ENCODE measurements at places on chromosomes 11 and 22. TPM values are rescaled to one million over a fixed set of nuclear protein-coding genes. Genes with fewer than 3 reads are reported as not detected.
A peak's percentile ranks its signal among the peaks of the same experiment; 100 is the strongest.

PLA2G3 gene
- total RNA-seq, result not detected

GRCh38 chr11:115425816-115426215 lies 78.4 kb downstream of the CADM1 start:
- DNase-seq, result no peak

GRCh38 chr22:32396746-32397145 lies 15.3 kb downstream of the RTCB start:
- no peak for DNase-seq

CTSF gene
- total RNA-seq, result 6.3 TPM

SCUBE1 gene
- not detected for total RNA-seq

DNA sequence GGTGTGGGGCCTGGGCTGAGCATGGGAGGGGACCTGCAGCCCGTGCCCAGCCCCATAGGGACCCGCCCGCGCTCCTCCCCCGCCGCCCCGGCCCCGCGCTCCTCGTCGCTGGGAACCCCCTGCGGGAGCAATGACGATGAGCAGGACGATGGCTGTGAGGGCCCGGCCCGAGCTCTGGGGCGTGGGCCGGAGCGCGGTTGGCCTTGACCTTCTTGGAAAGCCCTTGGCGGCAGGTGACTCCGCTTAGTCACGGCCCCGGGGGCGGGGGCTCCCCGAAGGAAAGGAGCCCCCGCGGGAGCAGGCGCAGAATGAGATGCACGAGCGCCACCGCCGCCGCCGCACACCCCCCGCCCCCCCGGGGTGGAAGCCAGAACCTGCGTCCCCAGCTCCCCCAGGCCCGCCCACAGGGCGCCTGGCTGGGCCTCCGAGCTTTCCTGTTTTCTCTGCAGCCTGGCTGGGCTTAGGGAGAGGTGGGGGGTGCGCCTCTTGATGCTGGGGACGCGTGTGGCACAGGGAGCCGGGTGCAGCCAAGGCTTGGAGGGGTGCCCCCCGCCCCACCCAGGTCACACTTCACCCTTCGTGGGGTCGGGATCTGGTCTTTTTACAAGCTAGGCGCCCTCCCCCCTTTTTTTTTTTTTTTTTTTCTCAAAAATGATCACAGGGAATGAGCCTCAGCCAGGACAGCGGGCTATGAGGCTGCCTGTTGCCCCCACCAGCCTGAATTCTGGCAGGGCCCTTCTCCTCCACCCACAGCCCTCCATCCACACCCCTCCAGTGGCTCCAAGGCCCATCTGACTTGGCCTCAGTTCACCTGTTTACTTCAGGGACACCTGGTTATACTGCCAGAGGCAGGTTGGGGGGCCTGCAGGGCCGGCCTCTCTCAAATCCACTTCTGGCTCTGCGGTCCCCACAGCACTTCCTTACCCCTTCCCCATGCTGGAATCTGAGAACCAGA lies 17.9 kb downstream of the CRELD2 start:
- DNase-seq, result peak; percentile 99

SLC17A6 gene
- total RNA-seq, result not detected

- DNase-seq, result no peak
Measured at GRCh38 chr22:27382947-27383346, 418.6 kb downstream of the MN1 start.

DNA sequence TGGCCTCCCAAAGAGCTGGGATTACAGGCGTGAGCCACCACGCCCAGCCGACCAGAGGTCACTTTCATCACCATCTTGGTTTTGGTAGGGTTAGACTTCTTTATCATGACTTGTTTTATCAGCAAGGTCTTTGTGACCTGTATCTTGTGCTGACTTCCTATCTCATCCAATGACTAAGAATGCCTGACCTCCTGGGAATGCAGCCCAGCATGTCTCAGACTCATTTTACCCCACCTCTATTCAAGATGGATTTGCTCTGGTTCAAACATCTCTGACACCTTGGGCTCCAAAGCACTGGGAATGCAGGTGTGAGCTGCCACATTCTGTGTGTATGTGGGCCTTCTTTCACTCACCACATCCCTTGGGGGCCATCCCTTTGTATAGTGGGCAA lies 5.1 kb upstream of the TALDO1 start:
- DNase-seq, result no peak

CARD16 gene
- 10.8 TPM for total RNA-seq

DNA sequence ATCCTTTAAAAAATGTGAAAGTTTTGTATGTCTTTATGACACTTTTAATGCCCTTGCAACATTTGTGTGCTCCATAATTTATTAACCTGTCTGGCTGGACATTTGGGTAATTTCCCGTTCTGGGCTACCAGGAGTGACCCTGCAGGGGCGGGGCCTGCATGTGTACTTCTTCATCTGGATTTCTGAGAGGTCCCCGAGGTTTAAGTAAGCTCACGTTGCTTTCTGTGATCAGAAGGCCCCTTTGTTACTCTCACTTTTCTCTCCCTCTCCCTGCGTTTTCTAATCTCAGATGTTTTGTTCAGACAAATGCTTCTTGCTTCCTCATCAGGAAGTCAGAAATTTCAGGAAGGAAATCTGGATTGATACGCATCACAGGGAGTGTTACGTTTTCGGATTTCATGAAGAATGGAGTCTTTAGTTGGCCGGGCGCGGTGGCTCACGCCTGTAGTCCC lies 78.9 kb upstream of the CRYBB3 start:
- no peak for DNase-seq

- DNase-seq, result no peak
Measured at GRCh38 chr11:110272919-110273318, 23.5 kb downstream of the RDX start.

FRMD8 gene
- total RNA-seq, result 43.5 TPM

- no peak for DNase-seq
Measured at GRCh38 chr11:35954205-35954604, 10.3 kb downstream of the LDLRAD3 start.

DNA sequence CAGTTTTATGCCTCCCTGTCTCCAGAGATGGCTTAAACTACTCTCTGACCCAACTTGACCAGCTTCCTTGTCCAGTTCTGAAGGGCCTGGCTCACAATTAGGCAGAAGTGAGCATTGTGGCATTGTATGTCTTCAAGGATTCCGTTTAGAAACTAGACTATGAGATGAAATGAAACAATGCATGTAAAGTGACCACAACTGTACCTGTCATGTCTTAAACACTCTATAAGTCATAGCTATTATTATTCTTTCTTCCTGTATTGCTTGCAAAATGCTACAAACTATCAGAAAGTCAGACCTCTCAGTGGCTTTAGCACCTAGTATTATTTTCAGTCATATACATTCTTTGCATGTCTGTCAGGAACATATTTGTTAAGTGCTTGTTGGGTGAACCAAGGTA lies 127.9 kb upstream of the MTMR2 start:
- no peak for DNase-seq

GGTLC2 gene
- total RNA-seq, result not detected

EIF1AD gene
- total RNA-seq, result 39.1 TPM

DNA sequence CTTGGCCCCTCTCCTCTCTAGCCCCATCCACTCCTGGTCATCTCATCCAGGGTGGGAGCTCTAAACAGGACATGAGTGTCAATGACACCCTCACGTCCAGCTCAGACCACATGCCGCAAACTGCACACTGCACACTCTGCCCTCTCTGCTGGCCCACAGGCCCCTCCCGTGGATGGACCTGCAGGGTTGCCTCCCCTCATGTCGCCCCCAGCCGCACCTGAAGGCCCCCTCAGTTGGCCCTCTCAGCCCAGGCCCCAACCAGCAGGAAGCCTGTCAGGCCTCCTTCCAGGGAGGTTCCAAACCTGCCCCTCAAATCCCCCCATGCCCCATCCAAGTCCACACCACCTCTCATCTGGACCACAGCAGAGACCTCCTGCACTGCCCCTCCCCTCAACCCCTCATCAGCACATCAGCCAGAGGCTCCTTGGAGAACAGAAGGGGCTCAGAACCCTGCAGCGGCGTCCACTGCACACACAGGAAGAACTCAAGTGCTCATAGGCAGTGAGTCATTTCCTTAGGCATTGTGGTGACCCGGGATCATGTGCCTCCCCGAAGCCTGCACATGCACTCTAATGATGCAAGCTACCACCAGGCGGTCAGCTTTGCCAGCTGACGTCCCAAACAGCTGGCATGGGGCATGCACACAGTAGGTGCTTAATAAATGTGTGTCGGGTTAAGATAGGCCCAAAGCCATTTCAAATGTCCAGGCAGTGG lies 12.9 kb upstream of the CDKN1C start:
- DNase-seq, result peak; percentile 77

- no peak for DNase-seq
Measured at GRCh38 chr11:103202048-103202651, 92.9 kb downstream of the DYNC2H1 start.

TTC28 gene
- total RNA-seq, result 5.4 TPM

SMIM35 gene
- total RNA-seq, result 0.67 TPM

OR52J3 gene
- total RNA-seq, result not detected

GRCh38 chr22:32050678-32051515 lies 7.8 kb downstream of the SLC5A1 start:
- peak; percentile 88 for DNase-seq

- DNase-seq, result peak; percentile 58
Measured at GRCh38 chr11:280706-281485, 2.7 kb downstream of the NLRP6 start.

DNA sequence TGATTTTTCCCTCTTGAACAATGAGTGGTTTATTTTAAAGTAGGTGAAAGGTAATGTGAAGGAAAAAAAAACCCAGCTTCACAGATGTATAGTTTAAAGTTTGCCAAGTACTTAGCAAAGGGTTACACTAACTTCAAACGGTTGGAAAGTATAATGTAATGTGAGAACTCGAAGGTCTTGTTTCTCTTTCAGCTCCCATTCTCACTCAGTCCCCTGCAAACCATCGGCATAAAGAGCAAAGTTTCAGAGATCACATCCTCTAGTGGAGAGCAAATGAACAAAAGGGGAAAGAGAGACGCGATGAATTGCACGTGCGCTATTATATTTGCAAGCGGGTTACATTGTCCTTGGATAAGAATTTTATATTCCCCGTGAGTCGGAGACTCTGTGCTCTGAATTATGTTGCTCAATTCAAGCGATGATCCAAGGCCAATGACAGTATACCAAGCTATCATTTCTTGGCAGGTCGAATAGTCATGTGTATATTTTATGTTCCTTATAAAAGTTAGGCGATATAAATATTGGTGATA lies 37.6 kb upstream of the BIRC3 start:
- no peak for DNase-seq

- DNase-seq, result no peak
Measured at GRCh38 chr22:19103880-19104821, 18.1 kb downstream of the DGCR2 start.
